ENCODE measurements at places on chromosomes 7 and 10. TPM values are rescaled to one million over a fixed set of nuclear protein-coding genes. Genes with fewer than 3 reads are reported as not detected.

The PODXL gene
- total RNA-seq, result 1.6 TPM

The CDHR1 gene
- not detected for total RNA-seq

The ERVW-1 gene
- not detected for total RNA-seq

The SLC18A3 gene
- not detected for total RNA-seq

The PCGF5 gene
- total RNA-seq, result 25.8 TPM

The OR13A1 gene
- total RNA-seq, result not detected

The ETV1 gene
- total RNA-seq, result 5.9 TPM

The NPY gene
- not detected for total RNA-seq

The UPK3B gene
- total RNA-seq, result 1.0 TPM

The CNNM1 gene
- total RNA-seq, result not detected

The MEOX2 gene
- total RNA-seq, result not detected

The INHBA gene
- total RNA-seq, result 14.3 TPM

The TRPV5 gene
- total RNA-seq, result not detected

The OPN1SW gene
- not detected for total RNA-seq

The COL26A1 gene
- total RNA-seq, result not detected

The ZP3 gene
- 5.6 TPM for total RNA-seq

The NKX1-2 gene
- 0.35 TPM for total RNA-seq

The MACC1 gene
- total RNA-seq, result 0.14 TPM

The PRSS37 gene
- total RNA-seq, result not detected

The OR9A2 gene
- total RNA-seq, result not detected

The CRYGN gene
- not detected for total RNA-seq

The TMEM184A gene
- 9.0 TPM for total RNA-seq

The DNAH11 gene
- total RNA-seq, result 0.91 TPM

The PHKG1 gene
- 1.2 TPM for total RNA-seq

The MRLN gene
- not detected for total RNA-seq

The MRC1 gene
- not detected for total RNA-seq

The OIT3 gene
- not detected for total RNA-seq

The VWDE gene
- 3.0 TPM for total RNA-seq

The VWA2 gene
- total RNA-seq, result not detected

The CALHM1 gene
- not detected for total RNA-seq

The TBL2 gene
- 44.0 TPM for total RNA-seq

The ADRA2A gene
- total RNA-seq, result not detected

The LRIT1 gene
- not detected for total RNA-seq

The GPR85 gene
- 0.61 TPM for total RNA-seq

The ZNF503 gene
- total RNA-seq, result 8.1 TPM

All from MCF 10A (cell line).